ENCODE measurements at places on chromosomes 3 and 15.

DNA sequence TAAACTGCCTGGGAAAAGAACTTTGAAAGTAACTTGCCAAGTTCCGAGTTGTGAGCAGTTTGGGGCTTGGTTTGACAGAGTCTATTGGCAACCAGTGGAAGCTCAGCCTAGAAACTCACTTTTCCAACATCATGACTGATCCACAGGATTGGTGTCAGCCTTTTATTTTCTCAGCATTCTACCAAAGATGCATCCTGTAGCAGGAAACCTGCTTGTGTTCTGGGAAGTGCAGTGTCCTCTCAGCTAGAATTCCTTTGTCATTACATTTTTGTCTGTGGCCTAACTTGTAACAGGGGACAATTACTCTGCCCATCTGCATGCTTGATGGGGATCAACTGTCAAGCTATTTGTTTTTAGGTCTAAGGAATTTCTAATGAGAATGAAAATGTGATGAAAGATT lies 116.7 kb upstream of the LMOD3 start:
- no peak for DNase-seq

GRCh38 chr15:37017031-37017625 lies 83.2 kb downstream of the MEIS2 start:
- no peak for DNase-seq

- DNase-seq = no peak
Measured at GRCh38 chr3:194424953-194425352, 25.9 kb upstream of the GP5 start.

DNA sequence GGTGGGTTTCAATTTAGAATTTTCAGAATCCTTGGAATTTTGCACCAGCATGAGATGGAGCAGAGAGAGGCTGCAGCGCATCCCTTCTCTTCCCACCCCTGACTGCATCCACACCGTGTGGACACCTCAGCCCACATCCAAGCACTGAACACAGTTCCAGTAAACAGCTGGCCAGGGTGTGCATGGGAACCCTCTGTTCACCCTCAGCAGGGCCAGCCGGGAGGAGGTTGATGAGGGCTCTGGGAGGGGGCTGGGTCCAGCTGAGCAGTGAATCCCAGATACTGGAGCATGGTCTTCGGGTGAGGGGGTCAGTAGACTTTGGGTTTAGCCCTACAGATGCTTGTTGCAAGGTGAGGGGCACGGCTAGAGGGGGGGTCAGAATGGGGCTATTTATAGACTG lies 85.8 kb downstream of the RPLP1 start:
- DNase-seq = no peak

- DNase-seq = no peak
Measured at GRCh38 chr3:44932271-44932670, 43.7 kb downstream of the ZDHHC3 start.

DNA sequence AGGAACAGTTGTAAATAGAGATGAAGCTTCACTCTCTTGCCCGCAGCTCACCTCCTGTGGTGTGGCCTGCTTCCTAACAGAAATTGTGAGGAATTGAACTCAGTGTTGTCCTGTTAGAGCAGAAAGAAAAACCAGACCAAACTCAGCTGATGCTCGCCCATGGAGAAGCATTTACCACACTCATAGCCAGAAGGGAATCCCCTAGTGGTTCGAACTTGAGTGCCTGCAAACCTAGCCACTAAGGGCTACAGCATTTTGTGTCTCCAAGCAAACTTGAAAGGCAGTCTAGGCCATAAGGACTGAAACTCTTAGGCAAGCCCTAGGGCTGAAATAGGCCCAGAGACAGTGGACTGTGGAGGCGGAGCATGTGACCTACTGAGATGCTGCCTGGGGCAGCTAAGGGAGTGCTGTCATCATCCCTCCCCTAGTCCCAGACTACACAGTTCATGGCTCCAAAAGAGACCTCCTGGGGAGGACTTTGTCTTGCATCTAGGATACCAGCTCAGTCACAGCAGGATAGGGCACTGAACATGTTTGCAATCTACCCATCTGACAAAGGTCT lies 44.5 kb upstream of the MCTP2 start:
- peak; percentile 5 for DNase-seq

DNA sequence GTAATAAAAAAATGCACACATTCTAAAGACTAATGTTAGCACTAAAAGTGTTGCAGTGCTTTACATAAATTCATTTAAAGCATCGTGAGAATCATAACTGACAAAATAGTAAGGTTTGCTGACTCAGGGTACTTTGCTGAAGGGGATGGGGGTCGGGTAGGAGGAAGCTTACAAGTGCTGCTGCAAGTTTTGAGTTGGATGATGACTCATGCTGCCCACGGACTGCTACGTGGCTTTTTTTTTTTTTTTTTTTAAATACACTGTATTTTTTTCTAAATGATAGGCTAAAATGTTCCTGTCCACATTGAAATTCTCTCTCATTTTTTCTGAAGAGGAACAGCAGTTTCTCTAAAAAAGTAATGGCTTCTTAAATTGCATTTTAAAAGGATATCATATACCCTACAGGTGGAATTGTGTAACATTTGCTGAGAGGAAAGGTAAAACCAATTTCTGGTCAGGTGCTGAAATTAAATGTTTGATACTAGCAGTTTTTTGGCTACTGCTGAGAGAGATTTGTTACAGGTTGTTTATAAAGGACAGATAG lies 2.2 kb downstream of the MAPK6 start:
- DNase-seq = peak; percentile 1

DNA sequence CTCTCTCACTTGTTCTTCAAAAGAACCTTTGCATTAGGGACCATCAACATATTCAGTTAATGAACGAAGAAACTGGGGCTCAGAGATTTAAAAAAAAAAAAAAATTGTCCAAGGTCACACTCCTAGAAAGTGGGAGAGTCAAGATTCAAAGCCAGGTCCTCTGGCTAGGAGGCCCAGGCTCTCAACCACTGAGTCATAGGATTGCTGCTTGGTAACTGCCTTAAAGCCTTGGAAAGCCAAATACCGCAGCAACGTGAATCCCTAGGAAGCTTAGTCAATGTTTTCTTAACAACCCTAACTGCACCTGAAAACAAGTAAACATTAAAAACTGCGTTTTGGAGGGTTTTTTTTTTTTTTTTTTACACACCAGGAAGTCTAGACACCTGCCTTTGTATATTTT lies 156.8 kb downstream of the WNT5A start:
- DNase-seq = peak; percentile 28

- DNase-seq = peak; percentile 26
Measured at GRCh38 chr3:150286390-150287147, 121.5 kb upstream of the TSC22D2 start.

DNA sequence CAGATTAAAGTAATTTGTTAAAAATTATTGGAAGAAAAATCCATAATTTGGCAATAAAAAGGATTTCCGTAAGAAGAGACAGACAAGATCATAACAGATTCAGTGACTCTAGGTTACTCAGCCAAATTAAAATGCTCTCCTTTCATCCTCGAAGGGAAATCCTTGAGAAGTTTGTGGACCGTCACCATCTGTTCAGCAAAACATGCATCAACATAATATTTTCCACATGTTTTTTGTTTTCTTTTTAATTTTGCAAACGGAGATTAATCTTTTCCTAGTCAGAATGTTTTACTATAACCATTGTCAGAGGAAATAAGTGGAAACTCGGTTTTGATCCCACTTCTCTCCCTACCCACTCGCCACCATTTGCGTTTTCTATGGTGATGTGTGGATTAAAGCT lies 128.3 kb downstream of the TMCO5A start:
- no peak for DNase-seq

- peak; percentile 72 for DNase-seq
Measured at GRCh38 chr15:65939901-65940617, 70.8 kb downstream of the RAB11A start.

- no peak for DNase-seq
Measured at GRCh38 chr3:14989943-14990779, 42.8 kb downstream of the NR2C2 start.

DNA sequence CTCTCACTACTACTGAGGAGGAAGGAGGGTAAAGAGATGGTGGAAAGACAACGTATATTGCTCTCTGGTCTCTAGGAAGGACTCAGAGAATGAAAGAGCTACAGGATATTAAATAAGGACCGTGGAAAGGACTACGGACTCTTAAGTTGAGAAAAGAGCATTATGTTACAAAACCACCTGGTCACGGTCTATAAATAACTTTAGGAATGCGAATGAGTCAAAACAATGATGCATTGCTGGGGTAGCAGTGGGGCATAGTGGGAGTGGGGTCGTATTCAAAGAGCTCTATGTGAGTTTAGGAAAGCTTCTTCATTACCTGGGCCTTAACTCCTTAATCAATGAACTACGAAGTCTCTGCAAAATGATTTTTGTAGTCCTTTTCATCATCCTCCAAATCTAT lies 295.7 kb upstream of the SOX14 start:
- DNase-seq = no peak

- no peak for DNase-seq
Measured at GRCh38 chr15:93048426-93048721, 40.6 kb downstream of the RGMA start.

GRCh38 chr3:124346487-124346886 lies 354.6 kb upstream of the ROPN1 start:
- no peak for DNase-seq

GRCh38 chr3:113948015-113948917 lies 453 bp downstream of the ZDHHC23 start:
- peak; percentile 46 for DNase-seq

DNA sequence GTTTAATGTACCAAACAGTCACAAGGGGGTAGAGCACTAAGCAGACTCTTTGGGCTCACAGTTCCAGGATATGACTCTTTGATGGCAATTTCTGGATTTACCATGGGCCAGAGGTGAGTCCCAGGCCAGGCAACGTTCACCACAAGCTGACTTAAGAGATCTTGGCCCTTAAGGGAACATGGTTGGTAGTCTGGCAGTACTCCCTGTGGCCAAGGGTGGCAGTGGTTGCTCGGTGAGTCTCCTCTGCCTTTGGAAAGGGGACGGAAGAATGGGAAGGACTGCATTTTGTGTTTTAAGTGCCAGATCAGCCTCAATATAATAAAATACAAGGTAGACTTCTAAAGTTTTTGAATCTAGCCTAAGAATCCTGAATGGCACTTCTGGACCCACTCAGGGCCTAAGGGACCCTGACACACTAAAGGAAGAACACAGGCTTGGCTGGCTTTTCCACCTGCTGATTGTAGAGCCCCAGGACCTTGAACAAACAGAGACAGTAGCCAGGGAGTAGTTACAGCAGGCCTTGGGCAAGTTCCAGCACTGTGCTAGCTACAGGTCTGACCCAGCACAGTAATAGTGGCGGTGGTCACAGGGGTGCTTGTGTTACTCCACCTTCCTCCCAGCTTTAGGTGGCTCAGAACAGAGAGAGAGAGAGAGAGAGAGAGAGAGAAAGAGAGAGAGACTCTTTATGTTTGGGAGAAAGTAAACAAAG lies 730.7 kb upstream of the ALCAM start:
- no peak for DNase-seq

DNA sequence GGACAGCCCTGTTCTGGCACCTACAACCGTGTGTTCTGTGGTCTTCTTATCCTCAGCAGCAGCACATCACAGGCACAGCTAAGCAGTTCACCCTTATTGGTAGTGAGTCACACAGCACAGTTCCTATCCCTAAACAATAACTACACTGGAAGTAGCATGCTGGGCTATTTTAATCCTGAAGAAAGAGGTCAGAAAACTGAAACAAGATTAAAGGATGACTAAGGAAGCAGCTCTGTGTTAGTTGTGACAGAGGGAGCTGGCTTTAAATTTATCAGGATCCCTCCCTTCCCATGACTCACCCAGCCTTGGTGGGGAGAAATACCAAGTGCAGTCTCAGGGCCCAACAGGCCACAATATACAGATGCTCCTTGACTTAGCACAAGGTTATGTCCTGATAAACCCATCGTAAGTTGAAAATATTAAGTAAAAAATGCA lies 144.3 kb downstream of the ERC2 start:
- DNase-seq = no peak

- no peak for DNase-seq
Measured at GRCh38 chr15:32670623-32671022, 29.1 kb downstream of the SCG5 start.

GRCh38 chr3:89467898-89468363 lies 360.5 kb downstream of the EPHA3 start:
- DNase-seq = no peak

DNA sequence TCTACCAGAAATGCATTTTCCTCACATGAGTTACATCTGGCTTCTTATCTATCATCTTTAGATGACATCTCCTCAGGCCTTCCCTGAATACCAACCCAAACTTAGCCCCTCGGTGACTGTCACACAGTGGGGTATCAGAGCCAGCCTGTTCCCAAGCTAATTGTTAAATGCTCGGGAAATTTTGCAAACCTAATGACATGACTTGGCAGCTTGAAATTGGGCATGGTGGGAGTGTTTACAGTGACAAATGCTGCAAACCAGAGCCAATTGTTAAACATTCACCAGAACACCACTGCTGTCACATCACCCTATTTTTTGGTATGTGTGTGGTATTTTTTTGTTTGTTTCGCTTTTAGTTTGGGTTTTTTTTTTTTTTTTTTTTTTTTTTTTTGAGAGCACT lies 130.8 kb downstream of the HCN4 start:
- DNase-seq = no peak

GRCh38 chr3:133956353-133956752 lies 60.7 kb upstream of the RAB6B start:
- peak; percentile 15 for DNase-seq

- no peak for DNase-seq
Measured at GRCh38 chr3:24551626-24552025, 57.0 kb upstream of the THRB start.

GRCh38 chr15:93327364-93327763 lies 238.4 kb upstream of the RGMA start:
- DNase-seq = no peak

DNA sequence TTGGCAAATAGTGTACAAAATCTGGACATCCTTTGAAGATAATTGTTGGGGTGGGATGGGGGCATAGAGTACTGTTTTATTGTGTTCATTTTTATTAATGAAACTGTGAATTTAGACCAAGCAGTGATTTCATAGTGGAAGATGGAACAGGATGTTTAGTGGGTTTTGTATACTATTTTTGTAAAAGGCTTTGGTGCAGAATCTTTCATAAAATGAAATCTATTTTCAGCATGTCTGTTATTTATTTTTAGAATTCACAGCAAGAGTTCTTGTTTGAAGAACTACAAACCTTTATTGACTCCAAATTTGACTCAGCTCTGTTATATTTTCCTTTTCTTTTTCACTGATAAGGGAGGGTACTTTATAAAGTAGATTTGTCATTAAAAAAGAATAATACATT lies 145.4 kb downstream of the AKAP13 start:
- DNase-seq = no peak

- DNase-seq = no peak
Measured at GRCh38 chr15:25597571-25597970, 158.7 kb upstream of the UBE3A start.

DNA sequence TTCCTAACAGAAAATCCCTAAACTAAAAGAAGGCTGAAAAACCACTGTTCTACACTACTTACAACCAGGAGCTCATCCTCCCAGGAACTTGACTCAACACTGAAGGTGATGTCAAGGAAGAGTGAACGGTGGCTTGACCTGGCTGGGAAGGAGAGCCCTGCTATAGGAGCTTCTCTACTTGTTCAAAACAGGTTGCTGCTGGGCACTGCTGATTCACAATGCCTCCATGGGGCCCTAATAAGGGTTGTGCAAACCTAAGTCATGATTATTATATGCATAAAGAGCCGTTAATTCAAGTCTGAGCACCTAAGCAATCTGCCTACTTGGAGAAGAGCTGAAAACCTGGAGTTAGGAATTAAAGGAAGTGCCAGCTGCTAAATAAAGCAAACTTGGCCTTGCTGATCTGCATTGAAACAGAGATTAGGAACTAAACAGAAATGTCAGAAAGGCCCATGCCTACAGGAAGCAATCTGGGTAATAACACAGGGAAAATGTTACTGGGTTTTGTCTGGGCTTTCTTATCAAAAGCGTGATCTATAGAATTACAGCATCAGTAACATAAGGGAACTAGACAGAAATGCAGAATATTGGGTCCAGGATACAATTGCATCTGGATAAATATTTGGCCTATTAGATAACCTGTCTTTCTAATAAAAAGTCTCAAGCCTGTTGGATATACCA lies 243.2 kb downstream of the NEK10 start:
- no peak for DNase-seq

All from NCI-H345 (cell line).